ENCODE measurements at places on chromosomes 1 and 21. TPM values are rescaled to one million over a fixed set of nuclear protein-coding genes. Genes with fewer than 3 reads are reported as not detected.

Gene CSMD2
- total RNA-seq, result not detected

Gene MYBPH
- total RNA-seq, result not detected

Gene MR1
- total RNA-seq, result 11.2 TPM

Gene CNKSR1
- 33.4 TPM for total RNA-seq

Gene C4BPA
- not detected for total RNA-seq

Gene OR6K3
- total RNA-seq, result not detected

Gene MIS18A
- total RNA-seq, result 18.8 TPM

Gene CSF3R
- total RNA-seq, result not detected

Gene CD52
- 1.2 TPM for total RNA-seq

DNA sequence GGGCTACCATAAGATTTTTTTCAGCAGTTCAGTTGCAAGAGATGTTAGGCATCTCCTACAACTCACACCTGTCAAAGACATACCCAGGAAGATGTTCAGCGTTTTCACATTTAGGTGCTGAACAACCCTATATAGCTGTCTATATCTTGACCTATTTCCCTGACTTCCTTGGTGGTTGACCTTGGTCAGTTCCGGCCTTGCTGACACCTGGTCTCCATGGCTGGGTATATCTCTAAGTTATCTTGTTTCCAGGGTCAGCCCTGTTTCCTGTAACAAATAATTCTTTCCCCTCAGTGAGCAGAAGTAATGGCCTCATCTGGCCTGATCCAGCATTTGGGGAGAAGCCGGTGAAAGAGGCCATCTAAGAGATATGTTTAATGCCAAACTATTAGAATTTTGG is 2.4 kb upstream of the BTG2 start:
- no peak for DNase-seq

DNA sequence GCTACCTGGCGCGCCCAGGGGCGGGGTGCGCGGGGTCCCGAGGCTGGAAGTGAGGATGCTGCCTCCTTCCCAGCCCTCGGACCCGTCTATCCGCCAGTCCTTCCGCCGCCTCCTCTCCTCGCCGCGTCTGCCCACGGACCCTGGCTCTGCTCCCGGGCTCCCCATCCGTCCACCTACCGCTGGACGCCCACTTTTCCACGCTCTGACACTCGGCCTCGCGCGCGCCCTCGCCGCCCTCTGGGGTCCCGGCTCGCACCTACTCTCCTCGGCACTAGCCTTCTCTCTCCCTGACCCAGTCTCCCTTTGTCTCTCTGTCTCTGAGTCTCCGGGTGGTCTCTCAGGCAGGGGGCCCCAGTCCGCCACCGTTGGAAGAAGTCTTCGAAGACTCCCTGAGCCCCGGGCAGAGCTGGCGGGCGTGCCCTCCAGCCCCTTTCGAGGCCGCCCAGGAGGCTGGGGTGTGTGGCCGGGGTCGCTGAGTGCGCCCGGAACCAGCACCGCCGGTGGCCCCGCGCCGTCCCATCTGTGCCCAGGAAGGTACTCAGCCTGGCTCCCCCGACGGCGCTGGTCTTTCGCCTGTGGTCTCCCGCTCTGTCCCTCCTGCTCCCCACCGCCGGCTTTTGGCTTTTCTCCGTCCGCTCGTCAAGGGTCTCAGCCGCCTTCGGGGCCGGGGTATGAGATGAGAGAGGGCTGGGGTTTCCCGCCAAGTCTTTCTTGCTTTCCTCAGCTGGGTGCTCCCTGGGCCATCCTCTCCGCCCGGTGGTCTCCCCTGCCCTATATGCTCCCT is 610 bp downstream of the DRAXIN start:
- no peak for DNase-seq

DNA sequence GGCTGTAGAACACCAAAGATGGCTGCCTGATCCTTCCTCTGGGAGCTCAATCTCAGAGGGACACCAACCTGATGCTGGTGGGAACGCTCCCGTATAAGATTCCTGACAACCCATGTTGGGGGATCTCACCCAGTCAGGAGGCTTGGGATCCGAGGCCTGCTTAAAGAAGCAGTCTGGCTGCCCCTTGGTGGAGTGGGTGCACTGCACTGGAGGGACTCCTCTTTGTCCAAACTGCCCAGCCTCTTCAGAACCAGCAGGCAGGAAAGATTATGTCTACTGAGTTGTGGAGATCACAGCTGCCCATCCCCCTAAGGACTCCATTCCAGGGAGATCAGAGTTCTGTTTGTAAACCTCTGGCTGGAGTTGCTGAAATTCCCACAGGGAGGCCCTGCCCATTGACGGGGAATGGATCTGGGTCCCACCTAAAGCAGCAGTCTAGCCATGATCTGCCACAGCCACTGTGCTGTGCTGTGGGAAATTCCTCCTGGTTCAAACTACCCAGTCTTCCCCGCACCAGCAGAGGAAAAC is 23.0 kb downstream of the S100B start:
- DNase-seq, result no peak

GRCh38 chr1:233244183-233244582 is 51.3 kb downstream of the PCNX2 start:
- no peak for DNase-seq

GRCh38 chr1:63843010-63843409 is 69.2 kb downstream of the ROR1 start:
- no peak for DNase-seq

Measured in PC-9 (cell line).